ENCODE measurements at places on chromosomes 4 and X.

GRCh38 chr4:150972592-150972991 is 42.5 kb downstream of the LRBA start:
- no peak for DNase-seq

DNA sequence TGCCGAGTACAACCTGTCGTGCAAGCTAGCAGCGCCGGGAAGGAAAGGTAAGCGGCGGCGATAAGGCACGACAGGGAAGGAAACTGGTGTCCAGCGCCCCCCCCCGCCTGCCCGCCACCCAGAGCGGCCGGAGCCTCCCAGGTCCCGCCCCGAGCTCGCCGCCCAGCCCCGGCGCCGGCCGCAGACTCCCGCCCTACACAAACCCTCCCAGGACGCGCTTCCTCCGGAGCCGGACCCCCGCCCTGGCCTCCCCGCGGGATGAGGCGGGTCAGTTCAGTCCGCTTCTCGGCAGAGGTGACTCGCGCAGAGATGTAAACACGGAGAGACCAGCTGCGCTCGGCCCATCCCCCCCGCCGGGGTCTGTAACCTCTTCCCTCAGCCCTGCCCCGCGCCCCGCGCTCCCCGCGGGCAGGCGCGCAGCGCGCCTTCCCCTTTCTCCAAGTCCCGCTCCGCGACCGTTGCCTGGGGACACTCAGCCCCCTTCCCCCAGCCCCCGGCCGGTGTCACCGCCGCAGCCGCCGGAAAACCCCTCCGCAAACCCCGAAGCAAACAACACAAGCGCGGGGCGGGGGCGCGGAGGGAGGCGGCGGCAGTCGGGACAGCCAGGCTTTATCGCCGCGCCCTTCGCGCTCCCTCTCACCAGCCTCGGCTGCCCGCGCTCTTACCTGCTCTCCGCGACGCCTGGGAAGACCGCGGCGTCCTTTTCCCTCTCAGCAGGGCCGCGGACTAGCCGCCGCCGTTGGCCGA is 543 bp downstream of the ELF2 start:
- peak; percentile 72 for DNase-seq

- no peak for DNase-seq
These were observed 53.4 kb upstream of the ATP8A1 start for GRCh38 chr4:42710329-42710728.

DNA sequence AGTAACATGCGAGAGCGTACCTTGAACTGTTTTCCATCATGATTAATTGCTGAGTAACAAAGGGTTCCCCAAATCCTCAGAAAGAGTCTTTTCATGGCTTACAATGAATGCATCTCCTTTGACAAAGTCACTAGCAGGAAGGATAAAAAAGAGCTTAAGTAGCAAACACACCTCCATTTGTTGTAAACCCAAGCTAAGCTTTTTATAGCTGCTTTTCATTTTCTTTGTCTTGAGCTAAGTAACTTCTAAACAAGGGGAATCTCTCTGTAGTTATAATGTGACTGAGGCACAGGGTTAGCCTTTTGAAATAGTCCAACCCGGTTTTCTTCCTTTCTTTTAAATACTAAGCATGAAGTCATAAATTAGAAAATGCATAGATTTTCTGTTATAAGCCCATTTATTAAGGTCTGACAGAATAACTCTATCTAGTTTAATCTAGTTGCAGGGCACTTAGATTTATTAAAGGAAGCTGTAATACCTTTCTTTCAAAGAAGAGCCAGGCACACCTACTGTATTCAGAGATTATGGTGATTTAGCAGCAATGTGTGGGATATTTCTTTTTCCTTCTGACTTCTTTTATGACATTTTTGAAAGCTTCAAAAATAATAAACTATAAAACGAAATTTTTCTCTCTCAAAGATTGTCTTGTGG is 226.9 kb upstream of the SMIM31 start:
- DNase-seq = no peak

- no peak for DNase-seq
These were observed 27.6 kb downstream of the HPGD start for GRCh38 chr4:174494726-174495125.

Measured in caudate nucleus (tissue), 63 donors.